ENCODE measurements at places on chromosomes 7 and 10.

DNA sequence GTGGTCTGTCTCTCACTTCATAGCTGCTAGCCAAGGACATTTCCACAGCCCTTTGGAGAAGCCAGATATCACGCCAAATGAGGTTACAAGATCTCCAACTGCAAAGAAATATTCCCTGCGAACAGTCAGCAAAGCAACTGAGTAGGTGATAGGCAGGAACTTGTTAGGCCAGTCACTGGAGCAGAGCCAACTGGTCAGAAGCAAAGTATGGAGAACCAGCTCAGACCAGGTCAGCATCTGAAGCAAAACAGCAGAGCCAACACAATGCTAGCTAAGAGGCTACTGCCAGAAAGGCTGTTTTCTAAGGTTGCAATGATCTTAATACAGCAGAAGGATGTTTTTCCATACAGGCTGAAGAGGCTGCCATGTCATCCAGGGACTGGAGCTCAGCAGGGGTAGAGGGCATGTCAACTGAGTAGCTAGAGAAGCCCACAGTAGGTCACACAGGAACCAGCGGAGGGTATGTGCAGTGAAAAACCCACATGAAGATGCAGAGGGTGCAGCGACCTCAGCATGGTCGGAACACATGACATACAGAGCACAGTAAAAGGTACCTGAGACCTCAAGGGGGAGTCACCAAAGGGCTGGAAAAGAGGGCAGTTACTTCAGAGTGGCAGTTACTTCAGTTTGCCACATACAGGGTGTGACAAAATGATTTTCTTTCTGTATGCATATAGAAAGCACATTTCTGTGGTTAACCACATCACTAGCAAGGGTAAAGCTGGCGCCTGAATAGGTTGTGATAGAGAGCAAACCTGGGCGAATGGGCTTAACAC is 8.9 kb downstream of the SEC31B start:
- no peak for DNase-seq

GRCh38 chr7:69908454-69908853 is 310.2 kb downstream of the AUTS2 start:
- no peak for DNase-seq

- DNase-seq = no peak
These were observed 12.5 kb upstream of the CH25H start for GRCh38 chr10:89219513-89220218.

- DNase-seq = no peak
These were observed 18.6 kb downstream of the ZNF25 start for GRCh38 chr10:37957841-37958240.

DNA sequence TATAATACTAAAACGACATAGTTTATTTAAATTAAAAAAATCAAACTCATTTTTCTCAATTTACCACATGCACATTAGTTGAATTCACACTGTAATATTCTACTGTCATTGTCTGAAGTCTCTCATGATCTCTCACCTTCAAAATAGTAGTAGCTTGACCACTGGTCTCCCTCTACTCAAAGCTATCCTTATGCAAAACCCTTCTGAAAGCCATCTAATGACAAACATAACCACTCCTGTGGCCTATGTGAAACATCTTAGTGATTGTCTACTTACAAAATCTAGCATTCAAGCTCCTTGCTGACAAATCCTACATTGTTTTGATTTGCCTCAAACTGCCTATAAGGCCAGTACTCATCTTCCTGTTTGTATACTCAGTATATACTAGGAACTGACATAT is 606.0 kb upstream of the GHITM start:
- DNase-seq = no peak

DNA sequence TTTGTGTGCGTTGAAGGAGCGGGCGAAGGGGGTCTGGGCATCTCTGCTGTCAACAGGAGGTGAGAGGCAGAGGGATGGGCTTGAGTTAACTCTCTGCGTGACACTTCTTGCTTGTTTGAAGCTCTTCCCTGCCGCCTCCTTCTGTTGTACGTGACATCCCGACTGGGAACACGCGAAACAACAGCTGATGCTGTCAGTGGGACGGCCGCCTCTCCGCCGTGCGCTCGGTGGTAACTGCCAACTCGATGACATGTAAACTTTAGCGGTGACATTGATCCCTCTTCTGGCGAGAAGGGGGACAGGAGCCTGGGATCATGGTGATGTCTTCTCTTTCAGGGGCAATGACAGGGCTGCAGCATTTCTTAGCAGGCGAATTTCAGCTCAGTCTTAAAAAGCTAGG is 394.5 kb downstream of the TYW1 start:
- DNase-seq = no peak

GRCh38 chr10:62044566-62044965 is 143.1 kb downstream of the ARID5B start:
- peak; percentile 68 for DNase-seq

DNA sequence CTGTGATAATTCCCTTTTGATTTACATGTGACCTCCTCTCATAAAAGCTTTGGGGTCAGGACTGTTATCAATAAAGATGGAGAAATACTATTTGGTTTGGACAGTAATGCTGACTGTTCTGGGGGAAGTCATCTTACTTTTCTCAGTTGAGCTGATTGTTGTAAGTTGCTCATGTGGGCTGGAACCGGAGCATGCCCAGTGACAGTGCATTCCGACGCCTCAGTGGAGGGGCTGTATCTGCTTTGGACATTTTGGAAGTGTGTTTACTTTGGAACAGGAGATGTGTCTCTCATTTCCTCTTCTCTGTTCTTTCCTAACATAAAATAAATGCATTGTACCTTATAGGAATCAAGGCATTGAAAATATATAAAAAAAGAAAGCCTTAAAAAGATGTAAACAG is 30.1 kb downstream of the RBM33 start:
- DNase-seq = peak; percentile 42

GRCh38 chr7:47402941-47403866 is 178.7 kb downstream of the TNS3 start:
- DNase-seq = no peak

DNA sequence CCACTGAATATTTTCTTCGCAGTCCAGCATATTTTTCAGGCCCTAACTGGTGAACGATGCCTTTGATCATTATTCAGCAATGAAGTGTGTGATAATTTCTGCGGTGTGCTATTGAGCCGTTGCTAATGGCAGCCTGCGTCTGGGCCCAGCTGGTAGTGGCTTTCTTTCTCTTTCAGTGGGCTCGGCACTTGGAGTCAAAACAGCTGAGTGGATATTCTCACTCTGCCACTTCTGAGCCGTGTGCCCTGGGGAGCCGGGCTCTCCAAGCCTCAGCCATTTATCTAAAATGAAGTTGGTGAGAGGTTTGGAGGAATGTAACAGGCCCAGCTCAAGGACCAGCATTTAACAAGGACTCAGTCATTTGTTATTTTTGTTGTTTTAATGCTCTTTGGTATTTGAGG is 87.5 kb upstream of the IFRD1 start:
- DNase-seq = no peak

GRCh38 chr10:19048489-19048888 is at the start of gene MALRD1:
TSS of gene MALRD1 (plus strand) at chr10:19048801. CDS start at chr10:19048939, 138 bp downstream.
- no peak for DNase-seq

- no peak for DNase-seq
These were observed 416.7 kb downstream of the ARL4A start for GRCh38 chr7:13104128-13104527.

DNA sequence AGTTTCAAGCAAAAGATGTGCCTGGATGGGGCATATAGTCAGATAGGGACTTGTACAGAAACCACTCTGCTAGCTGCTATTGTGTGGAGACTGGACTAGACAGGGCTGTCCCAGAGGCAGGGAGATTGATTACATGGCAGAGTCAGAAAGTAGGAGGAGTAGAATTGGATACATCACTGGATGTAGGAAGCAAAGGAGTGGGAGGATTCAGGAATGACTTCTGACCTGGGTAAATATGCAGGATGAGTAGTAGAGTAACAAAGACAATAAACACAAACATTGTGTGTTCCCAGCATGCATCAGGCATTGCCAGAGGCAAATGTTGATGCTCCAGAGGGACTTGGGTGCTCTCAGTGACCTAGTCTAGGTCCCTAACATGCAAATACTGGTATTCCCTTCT is 30.9 kb upstream of the MAT1A start:
- no peak for DNase-seq

DNA sequence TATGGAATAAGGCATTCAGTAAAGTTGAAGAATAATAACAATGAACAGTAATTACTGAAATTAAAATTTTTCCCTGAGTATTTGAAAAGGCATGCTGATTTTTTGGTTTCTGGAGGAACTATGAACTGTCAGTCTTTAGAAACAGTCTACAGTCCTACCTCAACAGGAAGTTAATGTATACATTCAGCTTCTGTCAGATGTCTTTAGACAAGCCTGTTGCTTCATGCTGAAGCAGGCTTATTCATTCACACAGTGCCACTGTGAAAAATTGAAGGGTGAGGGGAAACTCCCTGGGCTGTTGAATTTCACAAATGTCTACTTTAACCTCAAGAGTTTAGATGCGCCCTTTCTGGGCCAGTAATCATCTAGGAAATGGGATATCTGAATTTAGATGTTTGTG is 3.5 kb downstream of the NRF1 start:
- no peak for DNase-seq

GRCh38 chr10:103763374-103764202 is 91.8 kb downstream of the SH3PXD2A start:
- peak; percentile 65 for DNase-seq

DNA sequence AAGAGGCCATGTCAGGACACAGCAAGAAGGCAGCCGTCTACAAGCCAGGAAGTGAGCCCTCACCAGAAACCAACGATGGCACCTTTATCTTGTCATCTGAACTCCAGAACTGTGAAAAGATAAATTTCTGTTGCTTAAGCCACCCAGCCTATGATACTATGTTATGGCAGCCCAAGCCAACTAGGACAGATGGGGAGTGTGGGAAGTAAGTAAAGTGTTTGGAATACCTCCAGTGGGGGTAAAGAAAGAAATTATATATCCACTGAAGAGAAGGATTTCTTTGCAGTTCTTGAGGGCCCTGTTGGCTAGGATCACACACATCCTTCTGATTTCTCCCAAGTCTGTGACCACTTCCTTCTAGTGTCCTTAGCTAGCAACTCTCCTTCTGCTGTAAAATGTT is 384.4 kb downstream of the TNS3 start:
- no peak for DNase-seq

DNA sequence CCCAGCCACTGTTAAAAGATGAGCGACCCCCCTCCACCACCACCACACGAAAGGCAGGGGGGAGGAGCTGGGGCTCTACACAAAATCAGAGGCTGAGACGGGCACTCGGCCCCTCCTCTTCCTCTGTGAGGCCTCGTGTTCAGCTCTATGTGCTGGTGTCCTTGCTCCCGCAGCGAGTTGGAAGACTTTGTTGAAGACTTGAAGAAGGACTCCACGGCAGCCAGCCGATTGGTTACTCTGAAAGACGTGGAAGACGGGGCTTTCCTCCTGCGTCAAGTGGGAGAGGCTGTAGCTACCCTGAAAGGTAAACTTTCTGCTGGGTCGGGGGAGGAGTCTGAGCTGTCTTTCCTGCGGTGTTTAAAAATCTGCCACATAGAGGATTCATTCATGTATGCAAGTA is 203.7 kb downstream of the ARHGAP21 start:
- DNase-seq = no peak

- DNase-seq = no peak
These were observed 223.5 kb downstream of the GLRX3 start for GRCh38 chr10:130359711-130360110.

GRCh38 chr10:131668903-131669302 is 231.9 kb upstream of the PPP2R2D start:
- no peak for DNase-seq

DNA sequence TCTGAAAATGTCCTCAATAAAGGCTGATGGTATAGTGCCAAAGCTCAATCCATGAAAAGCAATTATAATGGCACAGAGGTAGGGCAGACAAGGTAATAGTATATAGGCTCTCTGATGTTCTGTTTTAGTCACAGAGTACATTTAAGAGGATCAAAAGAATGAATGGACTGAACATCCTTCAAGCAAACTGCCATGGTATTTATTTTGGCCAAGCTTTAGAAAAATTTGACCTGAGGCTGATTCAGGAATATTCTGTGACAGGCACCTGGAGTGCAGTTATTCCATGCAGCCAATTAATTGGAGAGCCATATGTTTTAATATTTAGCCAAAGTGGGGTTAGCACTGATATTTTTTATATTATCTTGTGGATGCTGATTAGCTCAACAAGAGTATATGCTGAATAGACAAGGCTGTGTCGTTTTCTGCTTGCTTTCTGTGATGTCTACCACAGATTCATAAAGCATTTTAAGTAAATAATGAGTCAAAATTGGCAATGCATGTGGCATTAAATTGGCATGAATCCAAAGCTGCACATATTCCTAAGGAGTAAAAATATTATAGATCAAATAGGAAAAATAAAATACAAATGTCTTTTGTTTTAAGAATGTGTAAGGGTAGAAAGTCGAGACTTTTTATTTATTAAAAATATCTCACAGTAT is 177.4 kb downstream of the PCLO start:
- no peak for DNase-seq

- no peak for DNase-seq
These were observed 17.6 kb downstream of the NUP205 start for GRCh38 chr7:135575296-135575695.
